ENCODE measurements at places on chromosomes 6 and 20. TPM values are rescaled to one million over a fixed set of nuclear protein-coding genes. Genes with fewer than 3 reads are reported as not detected.
A peak's percentile ranks its signal among the peaks of the same experiment; 100 is the strongest.

- DNase-seq: peak; percentile 41
Observed at GRCh38 chr6:2791450-2791974, 26.3 kb downstream of the WRNIP1 start.

DNA sequence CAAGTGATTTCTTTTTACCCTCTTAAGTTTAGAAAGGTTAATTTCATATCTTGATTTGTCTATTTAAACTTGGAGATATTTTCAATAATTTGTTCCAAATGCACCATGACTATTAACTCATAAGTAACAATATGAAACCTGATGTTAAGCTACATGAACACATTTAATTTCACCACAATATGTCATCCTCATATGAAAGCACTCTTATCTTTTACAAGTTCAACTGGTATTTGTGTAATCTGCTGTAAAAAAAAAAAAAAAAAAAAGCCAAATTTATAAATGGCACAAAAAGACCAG lies 110.4 kb downstream of the HFE start:
- no peak for DNase-seq

DNA sequence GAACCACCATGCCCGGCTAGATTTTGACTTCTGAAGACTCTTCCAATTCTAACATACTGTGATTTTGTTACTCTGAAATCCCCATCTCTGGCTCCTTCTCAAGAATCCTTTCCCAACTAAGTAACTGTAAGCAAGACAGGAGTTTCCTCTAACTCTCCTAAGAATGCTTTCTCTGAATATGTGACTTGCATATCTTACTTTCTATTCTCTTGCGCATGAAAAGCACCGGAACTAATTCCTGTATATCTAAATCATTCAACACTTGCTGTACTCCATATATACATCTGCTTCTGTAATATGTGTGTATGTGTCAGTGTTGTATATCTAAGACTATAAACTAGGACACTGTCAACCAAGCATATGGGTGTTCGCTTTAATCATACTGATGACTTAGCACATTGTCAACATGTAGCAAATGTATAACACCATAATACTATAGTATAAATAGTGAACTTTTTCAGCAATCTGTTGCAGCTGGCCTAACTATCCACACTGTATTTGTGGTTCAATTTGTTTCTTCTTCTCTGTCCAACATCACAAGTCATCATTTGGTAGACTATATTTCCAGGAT lies 108.1 kb upstream of the PRDM1 start:
- no peak for DNase-seq

- DNase-seq: no peak
Observed at GRCh38 chr6:111939902-111940301, 66.7 kb upstream of the FYN start.

DNA sequence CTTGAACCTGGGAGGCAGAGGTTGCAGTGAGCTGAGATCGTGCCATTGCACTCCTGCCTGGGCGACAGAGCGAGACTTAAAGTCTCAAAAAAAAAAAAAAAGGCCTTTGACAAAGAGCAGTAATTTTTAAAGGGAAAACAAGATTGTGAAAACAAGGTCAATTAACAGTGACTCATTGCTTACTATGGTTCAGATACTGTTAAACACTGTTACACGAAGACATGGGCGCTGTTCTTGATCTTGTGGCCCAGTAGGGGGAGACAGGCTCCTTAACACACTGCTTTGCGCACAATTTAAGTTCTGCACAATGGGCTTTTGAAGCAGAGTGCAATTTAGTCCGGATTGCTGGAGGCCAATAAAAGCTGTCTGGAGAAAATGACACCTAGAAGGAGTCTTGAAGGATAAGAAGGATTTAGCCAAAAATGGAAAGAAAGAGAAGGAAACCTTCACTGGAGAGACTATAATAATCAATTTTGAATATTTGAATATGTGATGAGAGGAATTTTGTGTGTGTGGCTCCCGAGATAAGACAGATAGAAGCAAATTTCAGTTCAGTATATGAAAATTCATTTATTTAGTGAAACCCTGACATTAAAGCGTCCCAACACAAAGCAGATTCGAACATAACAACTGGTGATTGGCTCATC lies 6.0 kb upstream of the LATS1 start:
- DNase-seq: no peak

RIPOR3 gene
- total RNA-seq: 1.3 TPM

DNA sequence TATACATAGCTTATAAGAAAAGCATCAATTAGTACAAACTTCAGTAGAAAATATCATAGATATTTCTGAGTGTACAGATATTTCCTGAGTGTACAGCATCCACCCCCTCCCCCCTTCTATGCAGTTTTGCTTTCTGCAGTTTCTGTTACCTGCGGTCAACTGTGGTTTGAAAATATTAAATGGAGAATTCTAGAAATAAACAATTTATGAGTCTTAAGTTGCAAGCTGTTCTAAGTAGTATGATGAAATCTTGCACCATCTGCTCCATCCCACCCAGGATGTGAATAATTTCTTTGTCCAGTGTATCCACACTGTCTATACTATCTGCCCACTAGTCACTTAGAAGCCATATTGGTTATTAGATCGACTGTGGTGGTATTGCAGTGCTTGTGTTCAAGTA lies 15.8 kb upstream of the GPR63 start:
- DNase-seq: no peak

SIRPB1 gene
- 2.3 TPM for total RNA-seq

PKIB gene
- total RNA-seq: 6.3 TPM

- no peak for DNase-seq
Observed at GRCh38 chr20:4358552-4358951, 343.2 kb upstream of the RNF24 start.

DNA sequence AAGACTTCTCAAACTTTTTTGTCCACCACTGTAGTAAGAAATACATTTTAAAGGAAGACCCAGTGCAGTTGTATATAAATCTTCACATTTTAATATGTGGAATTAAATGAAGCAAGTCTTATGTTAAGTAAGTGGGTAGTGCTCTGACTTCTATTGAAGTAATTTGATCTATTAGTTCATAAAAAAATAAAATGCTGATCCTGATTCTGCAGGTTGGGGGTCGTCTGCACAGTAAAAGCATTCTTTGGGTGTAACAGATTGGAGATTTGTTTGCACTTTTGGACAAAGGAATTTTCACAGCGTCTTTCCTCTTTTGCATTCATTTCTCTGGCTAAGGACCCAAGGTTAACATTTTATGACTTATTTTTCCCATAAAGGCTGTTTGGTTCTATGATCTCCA lies 106.8 kb downstream of the RNF144B start:
- no peak for DNase-seq

RFX6 gene
- 4.1 TPM for total RNA-seq

- no peak for DNase-seq
Observed at GRCh38 chr20:61310954-61311353, 58.9 kb downstream of the CDH4 start.

DNA sequence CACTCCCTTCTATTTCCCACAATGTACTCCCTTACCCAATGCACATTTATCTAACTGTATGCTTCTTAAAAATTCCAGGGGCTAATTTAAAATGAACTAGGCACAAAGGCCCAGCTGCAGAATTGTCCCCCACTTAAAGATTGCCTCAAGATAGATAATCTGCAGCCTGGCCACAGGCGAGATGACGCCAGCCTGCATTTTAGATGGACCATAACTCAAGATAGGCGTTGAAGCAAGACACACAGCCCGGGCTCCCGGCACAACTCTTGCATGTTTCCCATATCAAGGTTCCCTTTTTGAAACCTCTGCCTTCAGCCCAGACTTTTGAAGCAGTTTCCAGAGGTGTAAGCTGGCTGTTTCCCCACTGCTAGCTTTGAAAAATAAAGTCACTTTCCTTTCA lies 3.2 kb upstream of the REPS1 start:
- no peak for DNase-seq

PKHD1 gene
- 14.9 TPM for total RNA-seq

- no peak for DNase-seq
Observed at GRCh38 chr20:57249073-57249472, 17.4 kb downstream of the BMP7 start.

DNA sequence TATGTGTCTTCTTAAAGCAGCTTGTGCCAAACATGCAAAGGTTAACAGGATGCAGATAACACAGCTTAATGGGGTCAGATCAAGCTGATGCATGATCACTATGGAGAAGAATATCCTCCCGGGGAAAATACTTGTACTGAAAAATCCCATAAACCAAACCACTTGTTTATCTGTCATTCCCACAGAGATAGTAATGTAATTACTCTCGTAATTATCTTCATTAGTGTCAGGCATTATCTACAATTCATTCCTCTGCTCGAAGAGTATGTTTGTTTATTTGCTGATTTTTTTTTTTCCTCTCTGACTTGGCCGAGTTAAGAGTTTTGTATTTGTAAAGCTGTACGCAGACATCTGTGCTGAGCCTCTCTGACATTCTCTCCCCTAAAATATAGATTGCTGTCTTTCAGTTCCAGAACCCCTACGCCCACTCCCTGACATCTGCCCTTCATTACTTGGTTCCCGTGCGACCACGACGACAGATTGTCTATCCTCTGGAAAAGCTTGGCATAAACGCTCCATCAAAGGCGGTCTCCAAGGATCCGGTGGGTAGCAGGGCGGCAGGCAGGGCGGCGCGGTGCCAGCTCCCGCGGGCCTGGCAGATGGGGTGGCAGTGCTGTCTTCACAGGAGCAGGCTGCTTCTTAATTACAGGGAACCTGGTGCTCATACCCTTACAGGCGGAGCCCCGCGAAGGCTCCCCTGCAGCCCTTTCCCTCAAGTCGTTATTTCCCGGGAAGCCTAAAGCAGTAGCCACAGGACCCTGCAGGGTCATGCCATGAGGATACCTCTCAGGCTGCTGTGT lies 147.2 kb downstream of the CFAP61 start:
- DNase-seq: no peak

- peak; percentile 48 for DNase-seq
Observed at GRCh38 chr20:10217721-10218410, 764 bp upstream of the SNAP25 start.

COL11A2 gene
- 0.35 TPM for total RNA-seq

EEF1A1 gene
- 9,885 TPM for total RNA-seq

- peak; percentile 66 for DNase-seq
Observed at GRCh38 chr20:63968136-63968927, 1.4 kb downstream of the ZNF512B start.

- DNase-seq: no peak
Observed at GRCh38 chr20:20295621-20296498, 72.0 kb upstream of the INSM1 start.

DNA sequence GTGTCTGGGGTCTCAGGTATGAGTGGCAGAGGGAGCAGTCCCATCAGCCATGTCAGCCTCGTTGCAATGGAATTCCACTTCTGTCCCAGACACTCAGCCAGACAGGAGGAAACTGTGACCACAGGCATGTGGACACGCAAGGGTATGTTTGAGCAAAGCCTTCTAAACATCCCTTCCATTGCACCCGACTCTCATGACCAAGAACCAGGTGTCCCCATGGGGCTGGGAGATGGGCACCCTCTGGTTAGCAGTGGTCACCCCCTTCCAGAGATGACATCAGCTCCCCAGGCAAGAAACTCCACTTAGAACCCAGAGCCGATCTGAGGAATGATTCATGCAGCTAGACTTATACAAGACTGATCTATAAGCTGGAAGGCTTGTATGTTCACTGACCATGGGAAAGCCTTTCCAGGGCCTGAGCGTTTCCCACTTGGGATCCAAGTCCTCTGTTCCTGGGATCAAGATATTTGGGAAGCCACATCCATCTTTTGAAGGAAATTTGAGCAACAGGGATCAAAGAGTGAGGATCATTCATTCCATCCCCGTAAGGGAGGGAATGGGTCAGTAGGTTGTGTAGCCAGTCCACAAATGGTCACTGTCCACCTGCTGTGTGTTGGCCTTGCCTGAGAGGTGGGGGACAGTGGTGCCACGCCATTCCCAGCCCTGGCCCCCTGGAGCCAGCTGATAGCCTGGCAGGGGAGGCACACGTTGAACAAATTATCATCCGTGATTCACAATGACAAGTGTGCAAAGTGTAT lies 3.9 kb upstream of the MRGBP start:
- no peak for DNase-seq

GRCh38 chr6:28315628-28316027 lies 20.3 kb downstream of the ZSCAN31 start:
- DNase-seq: no peak

GRCh38 chr6:166737261-166737660 lies 110.2 kb upstream of the RPS6KA2 start:
- no peak for DNase-seq

DNA sequence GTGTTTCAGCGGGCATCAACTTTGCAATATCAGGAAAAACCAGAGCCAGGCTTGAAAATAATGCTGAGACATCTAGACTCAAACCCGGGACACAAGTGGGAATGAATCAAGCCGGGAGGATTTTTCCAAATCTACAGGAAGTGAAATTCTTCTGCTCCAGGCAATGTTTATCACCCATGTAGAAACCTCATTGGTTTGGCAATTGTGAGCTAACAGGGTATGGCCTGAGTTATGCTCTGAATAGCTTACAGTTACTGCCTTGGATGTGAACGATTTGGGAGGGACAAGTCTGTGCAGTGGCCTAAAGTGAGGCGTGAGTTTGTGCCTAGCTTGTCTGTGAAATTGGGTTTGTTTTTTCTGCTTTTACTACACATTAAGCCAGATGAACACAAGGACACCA lies 87.4 kb downstream of the PCSK2 start:
- DNase-seq: no peak

GRCh38 chr6:19836799-19837510 lies at the start of gene ID4:
TSS of gene ID4 (plus strand) at chr6:19837370. CDS start at chr6:19837755, 385 bp downstream.
- peak; percentile 94 for DNase-seq

NT5E gene
- total RNA-seq: 2.7 TPM

- no peak for DNase-seq
Observed at GRCh38 chr6:123622780-123623179, 14.0 kb downstream of the TRDN start.

C20orf141 gene
- total RNA-seq: not detected

DNA sequence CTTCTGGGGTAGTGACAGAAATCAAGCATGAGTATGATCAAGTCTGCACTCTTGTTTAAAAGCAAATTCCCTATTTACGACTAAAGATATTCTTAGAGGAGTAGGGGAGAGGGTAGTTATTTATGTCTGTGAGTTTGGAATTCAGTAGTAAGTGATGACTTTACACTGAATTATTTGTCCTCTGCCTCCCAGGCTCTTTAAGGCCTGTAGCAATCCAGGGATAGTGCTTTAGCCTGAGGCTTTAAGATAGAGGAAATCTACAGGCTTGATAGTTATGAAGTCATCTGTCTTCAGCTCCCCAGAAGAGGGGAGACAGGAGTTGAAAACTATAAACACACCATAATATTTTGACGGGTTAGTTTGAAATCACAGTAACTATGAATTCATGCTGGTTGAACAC lies 664.5 kb downstream of the EPM2A start:
- no peak for DNase-seq

BAK1 gene
- total RNA-seq: 7.3 TPM

DNA sequence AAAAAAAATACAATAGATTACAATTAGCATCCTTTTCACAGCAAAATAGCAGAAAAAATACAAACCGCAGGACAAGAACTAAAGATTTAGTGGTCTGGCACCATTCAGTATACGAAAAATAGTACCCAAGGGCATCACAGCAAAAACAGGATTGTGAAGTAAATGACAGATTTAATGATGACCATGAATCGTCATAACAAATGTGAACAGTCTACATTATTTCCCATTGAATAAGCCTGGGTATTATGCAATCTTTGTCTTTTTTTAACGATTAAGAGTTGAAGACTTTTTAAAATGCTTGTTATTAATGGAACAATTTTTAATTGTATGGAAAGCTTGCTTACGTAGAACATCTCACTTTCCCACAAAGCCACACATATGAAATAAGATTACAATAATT lies 432.8 kb downstream of the PKHD1 start:
- DNase-seq: no peak

ENPP4 gene
- 5.0 TPM for total RNA-seq

GRCh38 chr6:46848684-46849360 lies 55.6 kb downstream of the MEP1A start:
- DNase-seq: peak; percentile 88

OR2J3 gene
- total RNA-seq: not detected
